ENCODE measurements at places on chromosomes 7 and 10.
A peak's percentile ranks its signal among the peaks of the same experiment; 100 is the strongest.

- no peak for DNase-seq
These were observed 35.6 kb downstream of the POLL start for GRCh38 chr10:101552442-101552841.

- DNase-seq = no peak
These were observed 14.0 kb upstream of the RAMP3 start for GRCh38 chr7:45143616-45144015.

- no peak for DNase-seq
These were observed 61.9 kb downstream of the MRPL32 start for GRCh38 chr7:42994096-42994495.

GRCh38 chr7:141864765-141865447 lies 23.6 kb upstream of the PRSS37 start:
- no peak for DNase-seq

GRCh38 chr10:61836888-61837754 lies 64.4 kb upstream of the ARID5B start:
- no peak for DNase-seq

GRCh38 chr7:77657427-77658224 lies 38.6 kb upstream of the RSBN1L start:
- peak; percentile 63 for DNase-seq
